ENCODE measurements at places on chromosomes 6 and 20.
A peak's percentile ranks its signal among the peaks of the same experiment; 100 is the strongest.

GRCh38 chr6:4192173-4192572 is 56.8 kb upstream of the ECI2 start:
- DNase-seq = no peak

DNA sequence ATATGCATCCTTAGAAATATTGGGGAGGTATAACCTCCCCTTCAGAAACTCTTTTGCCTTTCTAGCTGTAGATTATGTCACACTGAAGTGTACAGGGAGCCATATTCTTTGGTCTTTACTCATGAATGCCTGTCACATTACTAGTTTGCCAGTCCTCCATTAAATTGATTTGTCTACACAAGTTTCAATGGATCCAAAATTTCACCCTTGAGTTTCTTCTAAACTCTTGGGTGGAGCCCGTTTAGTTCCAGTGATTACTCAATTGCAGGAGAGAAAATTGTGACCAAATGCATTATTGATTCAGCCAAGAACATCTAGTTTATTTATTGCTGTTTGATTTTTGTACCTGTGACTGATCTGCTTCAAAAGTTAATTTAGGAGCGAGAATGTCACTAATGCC is 60.4 kb upstream of the TFB1M start:
- no peak for DNase-seq

- DNase-seq = no peak
Observed at GRCh38 chr6:68126089-68126749, 508.9 kb upstream of the ADGRB3 start.

- DNase-seq = no peak
Observed at GRCh38 chr6:89657445-89658158, 19.1 kb upstream of the LYRM2 start.

DNA sequence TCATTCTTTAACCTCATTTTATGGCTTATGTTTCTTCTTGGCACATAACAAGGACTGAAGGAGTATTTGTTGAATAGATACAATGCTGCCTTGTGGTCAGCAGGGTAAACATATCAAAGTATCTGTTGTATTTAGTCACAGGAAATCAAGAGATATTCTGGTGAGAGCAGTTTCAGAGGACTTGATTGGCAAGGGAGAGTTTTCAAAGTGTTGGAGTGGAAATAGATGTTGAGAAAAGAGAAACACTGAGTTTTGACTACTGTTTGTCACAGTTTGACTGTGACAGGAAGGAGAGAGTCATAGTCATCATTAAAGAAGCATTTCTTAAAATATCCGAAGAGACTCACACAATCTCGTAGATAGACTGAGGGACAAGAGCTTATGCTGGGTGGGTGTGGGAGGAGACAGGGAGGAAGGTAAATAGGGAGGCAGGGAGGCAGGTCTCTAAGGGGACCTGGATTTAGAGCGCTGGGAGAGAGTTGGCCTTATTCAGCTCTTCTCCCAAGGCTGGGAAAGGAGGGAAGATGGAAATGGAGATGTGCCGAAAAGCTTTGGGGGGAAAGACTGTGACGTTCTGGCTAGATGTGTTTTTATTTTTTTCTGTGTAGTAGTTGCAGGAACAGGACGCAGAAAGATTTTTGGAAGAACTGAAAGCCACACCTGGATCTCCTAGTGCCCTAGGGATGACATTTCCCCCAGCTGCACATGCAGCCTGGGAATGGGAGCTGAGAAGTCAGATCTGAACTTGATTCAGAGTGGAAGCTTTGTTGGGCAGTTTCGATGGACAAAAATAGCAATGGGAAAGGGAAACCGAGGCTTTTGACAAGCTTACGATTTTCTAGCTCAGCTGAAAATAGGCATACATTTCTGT is 65.0 kb upstream of the IFNGR1 start:
- DNase-seq = no peak

DNA sequence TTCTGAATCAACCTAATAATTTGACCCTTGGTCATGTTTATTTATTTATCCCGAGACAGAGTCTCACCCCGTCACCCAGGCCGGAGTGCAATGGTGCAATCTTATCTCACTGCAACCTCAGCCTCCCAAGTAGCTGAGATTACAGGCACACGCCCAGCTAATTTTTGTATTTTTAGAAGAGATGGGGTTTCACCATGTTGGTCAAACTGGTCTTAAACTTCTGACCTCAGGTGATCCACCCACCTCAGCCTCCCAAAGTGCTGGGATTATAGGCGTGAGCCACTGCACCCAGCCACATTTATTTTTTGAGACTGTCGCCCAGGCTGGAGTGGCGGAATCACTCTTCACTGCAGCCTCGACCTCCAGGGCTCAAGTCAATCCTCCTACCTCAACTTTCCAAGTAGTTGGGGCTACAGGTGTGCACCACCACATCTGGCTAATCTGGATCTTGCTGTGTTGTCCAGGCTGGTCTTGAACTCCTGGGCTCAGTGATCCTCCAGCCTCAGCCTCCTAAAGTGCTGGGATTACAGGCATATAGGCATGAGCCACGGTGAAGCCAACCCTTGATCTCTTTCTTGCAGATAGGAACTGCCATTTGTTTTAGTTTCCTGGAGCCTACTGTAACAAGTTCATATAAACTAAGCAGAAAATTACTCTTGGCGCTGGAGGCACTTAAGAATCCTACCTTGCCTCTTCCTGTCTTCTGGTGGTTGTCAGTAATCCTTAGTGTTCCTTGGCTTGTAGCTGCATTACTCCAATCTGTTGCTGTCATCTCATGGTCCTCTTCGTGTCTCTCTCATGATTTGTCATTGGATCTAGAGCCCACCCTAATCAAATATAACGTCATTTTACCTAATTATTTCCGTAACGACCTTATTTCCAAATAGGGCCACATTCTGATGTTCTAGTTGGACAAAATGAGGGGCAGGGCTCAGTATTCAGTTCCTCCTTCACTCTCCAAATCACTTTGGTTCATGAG is 2.3 kb downstream of the RPS18 start:
- no peak for DNase-seq

DNA sequence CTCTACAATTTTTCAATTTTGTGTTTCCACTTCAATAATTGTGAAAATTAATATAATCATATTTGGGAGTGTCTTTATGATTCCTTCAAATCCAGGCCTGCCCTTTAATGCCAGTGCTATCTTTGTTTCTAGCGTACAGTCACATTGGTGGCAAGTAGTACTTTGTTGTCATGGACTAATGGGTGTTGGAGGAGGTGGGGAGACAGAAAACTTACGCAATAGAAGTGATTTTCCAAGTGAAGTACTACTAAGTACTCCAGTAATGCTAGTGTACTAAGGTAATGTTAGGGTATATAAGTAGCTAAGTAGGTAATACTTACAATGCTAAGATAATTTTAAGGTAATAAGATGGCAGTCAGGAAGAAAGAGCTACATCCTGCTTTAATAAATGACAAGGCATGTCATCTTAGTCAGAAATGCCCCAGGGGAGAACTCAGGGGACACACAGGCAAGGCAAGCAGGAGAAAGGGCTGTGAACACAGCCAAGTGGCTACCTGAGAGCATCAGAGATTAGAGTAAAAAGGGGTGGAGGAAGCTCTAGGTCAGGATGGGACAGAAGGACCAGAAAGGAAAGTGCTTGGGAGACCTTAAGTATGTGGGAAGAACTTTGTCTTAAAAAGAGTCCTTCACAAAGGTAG is 217.2 kb upstream of the PRDM1 start:
- no peak for DNase-seq

GRCh38 chr6:154686162-154686561 is 47.1 kb upstream of the SCAF8 start:
- no peak for DNase-seq

- DNase-seq = no peak
Observed at GRCh38 chr6:125808060-125808459, 17.3 kb downstream of the NCOA7 start.

GRCh38 chr6:157488716-157489118 is 107.7 kb downstream of the ZDHHC14 start:
- no peak for DNase-seq

GRCh38 chr6:123638865-123639264 is 2.1 kb upstream of the TRDN start:
- no peak for DNase-seq

- peak; percentile 77 for DNase-seq
Observed at GRCh38 chr6:36340618-36341454, 4.1 kb upstream of the BNIP5 start.

DNA sequence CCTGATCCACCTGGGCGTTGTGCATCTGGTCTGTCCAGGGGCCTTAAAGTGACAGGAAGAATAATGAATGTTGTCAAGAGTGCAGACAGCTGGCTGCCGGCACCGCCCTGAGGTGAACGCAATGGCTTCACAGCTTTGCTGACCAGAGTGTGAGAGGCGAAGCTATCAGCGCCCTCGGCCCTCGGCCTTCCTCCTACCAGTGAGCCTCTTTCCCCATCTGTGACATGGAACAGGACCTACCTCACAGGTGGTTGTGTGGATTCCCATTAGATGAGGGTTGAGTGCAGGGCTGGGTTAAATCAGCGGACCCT is 54.8 kb downstream of the CTCFL start:
- no peak for DNase-seq

- no peak for DNase-seq
Observed at GRCh38 chr20:32830437-32830836, 10.7 kb downstream of the MAPRE1 start.

DNA sequence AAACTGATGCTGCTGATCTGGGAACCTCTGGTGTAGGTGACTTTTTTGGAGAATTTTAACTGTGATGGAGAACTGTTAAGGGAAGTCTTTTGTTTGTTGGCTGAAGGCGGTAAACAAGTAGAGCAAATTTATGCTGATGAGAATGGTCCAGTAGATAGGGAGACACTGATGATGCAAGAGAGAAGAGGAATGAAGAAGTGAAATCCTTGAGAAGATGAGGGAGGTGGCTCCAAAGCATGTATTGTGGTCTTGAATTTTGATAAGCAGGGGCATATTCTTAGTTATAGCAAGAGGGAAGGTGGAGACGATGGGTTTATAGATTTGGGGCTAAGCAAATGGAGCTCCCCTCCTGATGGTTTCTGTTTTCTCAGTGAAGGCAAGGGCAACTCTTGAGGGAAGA is 22.0 kb downstream of the MAPK14 start:
- no peak for DNase-seq

GRCh38 chr6:44064089-44064947 is 62.9 kb downstream of the MRPL14 start:
- DNase-seq = peak; percentile 88

- DNase-seq = no peak
Observed at GRCh38 chr20:19928328-19929011, 88.7 kb upstream of the NAA20 start.

- DNase-seq = no peak
Observed at GRCh38 chr6:33875141-33875581, 71.4 kb upstream of the MLN start.

DNA sequence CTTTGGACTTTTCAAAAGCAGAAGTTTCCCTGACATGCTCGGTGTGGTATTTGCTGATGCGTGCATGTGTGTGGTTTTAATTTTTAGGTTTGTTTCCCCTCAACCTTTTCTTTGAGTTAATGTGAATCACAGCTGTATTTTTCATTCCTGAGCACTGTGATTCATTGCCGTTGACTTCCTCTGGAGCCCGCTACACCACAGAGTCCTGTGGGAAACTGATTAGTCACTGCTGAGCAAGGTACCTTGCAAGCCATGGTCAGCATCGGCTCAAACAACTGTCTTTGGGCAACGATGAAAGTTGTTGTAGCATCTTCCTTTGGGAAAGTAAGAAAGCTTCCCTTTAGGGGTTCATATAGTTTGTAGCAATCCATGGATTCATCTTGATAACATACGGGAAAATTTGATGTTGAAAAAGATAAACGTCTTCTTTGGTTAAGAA is 57.5 kb downstream of the RIN2 start:
- DNase-seq = peak; percentile 70

GRCh38 chr6:121436274-121436857 is 920 bp downstream of the GJA1 start:
- peak; percentile 31 for DNase-seq
